ENCODE measurements at places on chromosomes 1 and 21. TPM values are rescaled to one million over a fixed set of nuclear protein-coding genes. Genes with fewer than 3 reads are reported as not detected.
A peak's percentile ranks its signal among the peaks of the same experiment; 100 is the strongest.

- no peaks in the 10 kb centered on the region for H3K4me1 ChIP-seq
- no peak overlapping the region for H3K27ac ChIP-seq
- no peak for DNase-seq
- H3K36me3 ChIP-seq = no peaks in the 10 kb centered on the region
Measured at GRCh38 chr1:115865704-115866380, 24.9 kb upstream of the NHLH2 start.

DNA sequence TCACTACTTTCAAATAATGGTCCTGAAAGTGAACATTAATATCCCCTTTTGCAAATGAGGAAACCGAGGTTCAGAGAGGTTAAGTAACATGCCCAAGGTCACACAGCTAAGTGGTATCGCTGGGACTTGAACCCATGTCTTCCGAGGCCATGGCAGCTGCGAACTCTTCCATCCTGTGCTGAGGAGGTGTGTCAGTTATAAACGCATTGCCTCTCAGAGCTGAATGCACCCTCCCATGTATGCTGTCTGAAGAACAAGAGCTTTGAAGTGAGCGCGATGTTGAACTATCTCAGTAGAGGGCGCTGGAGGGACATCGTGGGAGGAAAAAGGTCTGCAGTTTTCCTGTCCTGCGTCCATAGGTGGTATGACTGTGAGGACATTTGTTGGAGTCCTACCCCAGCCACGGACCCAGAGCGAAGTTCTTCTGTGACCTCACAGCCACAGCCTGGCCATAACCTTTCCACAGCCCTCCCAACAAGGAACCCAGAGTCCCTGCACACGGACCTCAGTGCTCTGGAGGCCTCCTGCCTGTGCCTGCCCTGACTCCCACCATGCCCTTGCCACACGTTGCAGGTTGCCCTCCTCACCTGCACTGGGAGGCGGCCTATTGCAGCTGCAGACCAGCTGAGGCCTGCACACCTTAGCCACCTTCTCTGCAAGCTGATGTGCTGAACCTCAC lies 7.5 kb downstream of the MYOC start:
- H3K4me3 ChIP-seq = no peak overlapping the region
- no peaks in the 10 kb centered on the region for H3K4me1 ChIP-seq
- H3K27ac ChIP-seq = no peak overlapping the region
- no peaks in the 10 kb centered on the region for H3K27me3 ChIP-seq
- DNase-seq = peak; percentile 86
- H3K36me3 ChIP-seq = no peaks in the 10 kb centered on the region

- no peak within 1 kb of the TSS for H3K27ac ChIP-seq
- DNase-seq = no peak
- H3K27me3 ChIP-seq = peaks cover 16% of the 10 kb centered on the region
- H3K4me3 ChIP-seq = peak within 1 kb of the TSS; percentile 32
- H3K36me3 ChIP-seq = no peaks in the 10 kb centered on the region
Measured at GRCh38 chr1:114854693-114855320, at the start of gene SYCP1. TSS of gene SYCP1 (plus strand) at chr1:114854863. CDS start at chr1:114855465, 602 bp downstream.

DNA sequence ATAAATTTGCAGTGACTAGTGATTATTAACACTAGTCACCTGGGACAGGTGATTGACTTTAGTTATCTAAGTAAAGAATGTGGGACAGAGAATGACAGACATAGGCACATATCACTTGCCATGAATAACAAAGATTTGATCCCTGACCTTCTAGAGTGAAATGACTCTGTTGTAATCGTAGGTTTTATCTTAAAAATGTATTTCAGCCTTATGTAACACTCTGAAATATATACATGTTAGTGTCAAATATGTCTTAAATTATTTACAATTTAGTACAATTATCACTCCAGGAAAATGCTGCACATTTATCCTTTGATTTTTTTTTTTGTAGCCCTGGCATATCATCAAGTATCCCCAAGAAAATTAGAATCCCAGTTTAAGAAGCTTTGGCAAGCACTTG lies 186.4 kb upstream of the PTGFR start:
- no peaks in the 10 kb centered on the region for H3K27me3 ChIP-seq
- no peaks in the 10 kb centered on the region for H3K36me3 ChIP-seq
- no peak for DNase-seq
- H3K27ac ChIP-seq = no peak overlapping the region

The PLA2G2C gene
- total RNA-seq = not detected

- peaks cover 26% of the 10 kb centered on the region for H3K36me3 ChIP-seq
- H3K4me3 ChIP-seq = no peak overlapping the region
- no peaks in the 10 kb centered on the region for H3K27me3 ChIP-seq
Measured at GRCh38 chr1:236565530-236565929, 38.8 kb downstream of the HEATR1 start.

The LRRN2 gene
- total RNA-seq = not detected

GRCh38 chr1:179169616-179170467 lies 59.6 kb downstream of the ABL2 start:
- DNase-seq = no peak
- no peak overlapping the region for H3K4me3 ChIP-seq
- H3K27ac ChIP-seq = no peak overlapping the region
- peaks cover 4% of the 10 kb centered on the region for H3K4me1 ChIP-seq
- H3K36me3 ChIP-seq = no peaks in the 10 kb centered on the region

GRCh38 chr1:55726994-55727393 lies 511.8 kb upstream of the USP24 start:
- H3K4me1 ChIP-seq = no peaks in the 10 kb centered on the region
- no peaks in the 10 kb centered on the region for H3K36me3 ChIP-seq
- H3K4me3 ChIP-seq = no peak overlapping the region
- no peaks in the 10 kb centered on the region for H3K27me3 ChIP-seq

DNA sequence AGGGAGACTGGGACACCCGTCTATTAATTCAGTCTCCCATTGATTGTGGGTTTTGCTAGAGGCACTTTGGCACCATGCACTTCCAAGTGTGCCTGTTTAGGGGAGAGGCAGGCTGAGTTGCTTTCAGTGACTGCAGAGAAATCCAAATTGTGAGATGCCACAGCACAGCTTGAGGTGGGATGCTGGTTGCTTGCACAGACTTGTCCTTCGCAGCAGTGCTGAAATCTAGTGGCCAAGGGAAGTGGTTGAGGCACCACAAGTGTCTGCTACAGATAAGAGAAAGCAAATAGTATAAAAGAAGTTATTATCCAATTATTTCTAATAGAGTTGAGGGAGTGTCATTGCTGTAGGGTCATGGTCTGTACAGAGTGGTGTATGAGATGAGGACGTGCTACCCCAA lies 40.0 kb upstream of the APP start:
- no peak for DNase-seq
- no peak overlapping the region for H3K27ac ChIP-seq
- H3K36me3 ChIP-seq = no peaks in the 10 kb centered on the region
